ENCODE measurements at places on chromosomes 16 and 17.

DNA sequence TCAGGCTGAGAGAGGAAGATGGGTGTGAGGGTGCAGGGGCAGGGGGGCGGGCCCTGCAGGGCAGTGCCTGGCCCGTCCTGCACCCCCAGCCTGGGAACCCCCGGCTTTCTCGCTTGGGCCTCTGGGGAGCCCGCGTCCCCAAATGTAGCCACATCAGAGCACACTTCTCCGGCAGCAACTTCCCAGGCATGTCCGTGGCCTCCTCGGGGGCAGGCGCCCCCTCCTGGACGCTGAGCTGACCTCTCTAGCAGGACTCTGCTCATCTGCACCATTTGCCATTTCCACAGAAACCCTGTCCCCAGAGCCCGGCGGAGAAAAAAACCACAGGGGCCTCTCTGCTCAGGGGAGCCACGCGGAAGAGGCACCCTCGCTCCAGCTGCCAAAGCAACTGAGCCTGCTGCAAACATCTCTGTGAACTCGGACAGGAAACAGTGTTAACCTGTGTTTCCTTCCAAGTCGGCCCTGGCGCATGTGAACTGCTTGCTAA is 63.4 kb downstream of the KLHDC4 start:
- DNase-seq = peak; percentile 80

GRCh38 chr17:59400858-59401257 is 69.4 kb downstream of the YPEL2 start:
- no peak for DNase-seq

DNA sequence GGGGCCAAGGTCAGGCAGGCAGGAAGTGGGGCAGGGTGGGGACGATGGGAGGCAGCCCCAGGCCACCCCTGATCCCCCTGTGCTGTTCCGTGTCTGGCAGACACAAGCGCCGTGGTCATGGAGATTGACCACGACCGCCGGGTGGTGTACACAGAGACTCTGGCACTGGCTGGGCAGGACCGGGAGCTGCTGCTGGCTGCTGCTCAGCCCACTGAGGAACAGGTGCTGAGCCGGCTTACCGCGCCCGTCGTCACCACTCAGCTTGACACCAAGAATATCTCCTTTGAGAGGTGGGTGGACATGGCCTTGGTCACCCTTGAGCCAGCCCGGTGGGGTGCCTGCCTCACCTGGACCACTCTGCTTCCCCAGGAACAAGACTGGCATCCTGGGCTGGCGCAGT is 13.7 kb downstream of the CORO6 start:
- no peak for DNase-seq

- no peak for DNase-seq
Observed at GRCh38 chr17:40433551-40434415, 9.5 kb upstream of the IGFBP4 start.

GRCh38 chr16:8548166-8548565 is 42.1 kb downstream of the TMEM114 start:
- no peak for DNase-seq

- no peak for DNase-seq
Observed at GRCh38 chr16:17295948-17296347, 174.8 kb downstream of the XYLT1 start.

GRCh38 chr17:61131585-61131984 is 268.1 kb upstream of the TBX2 start:
- no peak for DNase-seq

DNA sequence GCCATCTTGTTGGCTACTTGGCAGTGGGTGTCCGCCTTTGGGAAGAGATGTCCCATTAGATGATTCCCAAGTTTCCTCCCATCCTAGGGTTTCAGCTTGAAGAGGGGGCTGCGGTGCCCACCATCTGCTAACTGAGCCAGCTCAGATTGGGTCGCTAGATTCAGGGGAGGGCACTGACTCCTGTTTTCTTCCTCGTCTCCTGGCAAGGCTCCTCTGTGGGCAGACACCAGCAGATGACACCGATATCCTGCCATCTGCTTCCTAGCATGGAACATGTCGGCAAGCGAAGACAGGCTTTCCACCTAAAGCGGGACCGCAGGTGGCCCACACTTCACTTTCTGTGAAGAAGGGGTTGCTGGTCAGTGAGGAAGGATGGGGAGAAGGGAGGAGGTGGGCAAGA is 27.3 kb downstream of the C17orf75 start:
- DNase-seq = no peak

DNA sequence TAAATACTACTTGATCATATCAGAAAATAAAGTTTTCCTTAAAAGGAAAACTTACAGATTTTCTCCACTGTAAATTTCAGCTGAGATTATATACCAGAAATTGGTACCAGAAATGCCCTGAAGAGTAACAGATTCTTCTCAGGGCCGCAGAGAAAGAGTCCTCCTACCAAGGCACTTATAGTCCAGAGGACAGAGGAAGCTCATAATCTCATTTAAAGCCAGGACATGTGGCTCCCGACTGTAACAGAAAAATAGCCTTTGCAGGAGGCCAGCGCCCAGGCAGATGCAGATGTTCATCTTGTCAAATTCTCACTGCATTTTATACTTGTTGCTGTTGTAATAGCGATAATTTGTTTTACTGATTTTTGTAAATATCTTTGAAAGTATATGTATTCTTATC is 43.7 kb downstream of the TNRC6C start:
- no peak for DNase-seq

DNA sequence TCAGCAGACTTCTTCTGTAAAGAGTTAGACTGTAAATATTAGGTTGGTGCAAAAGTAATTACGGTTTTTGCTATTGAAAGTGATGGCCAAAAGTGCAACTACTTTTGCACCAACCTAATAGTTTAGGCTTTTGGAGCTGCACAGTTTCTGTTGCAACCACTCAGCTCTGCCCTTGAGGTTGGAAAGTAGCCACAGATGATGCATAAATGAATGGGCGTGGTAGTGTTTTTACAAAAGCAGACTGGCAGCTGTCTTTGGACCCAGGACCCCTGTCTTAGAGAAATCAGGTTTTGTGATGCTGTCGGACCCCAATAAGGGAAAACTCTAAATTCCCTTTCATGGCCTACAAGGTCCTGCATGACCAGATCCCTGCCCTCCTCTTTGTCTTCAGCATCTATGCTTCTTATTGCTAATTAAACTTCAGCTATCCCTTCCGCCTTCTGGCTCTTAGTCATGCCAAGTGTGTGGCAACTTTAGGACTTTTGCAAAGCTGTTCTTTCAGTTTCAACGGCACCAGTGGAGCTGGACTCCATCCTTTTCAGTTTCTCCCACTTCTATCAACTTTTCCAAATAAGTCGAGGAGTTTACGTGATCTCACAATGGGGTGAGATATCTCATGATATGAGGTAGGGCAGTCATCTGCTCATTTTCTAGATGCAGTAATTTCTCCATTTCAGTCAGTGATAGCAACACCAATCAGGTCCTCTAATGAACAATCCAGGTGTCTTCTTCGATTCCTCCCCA is 232.3 kb downstream of the XYLT1 start:
- no peak for DNase-seq

DNA sequence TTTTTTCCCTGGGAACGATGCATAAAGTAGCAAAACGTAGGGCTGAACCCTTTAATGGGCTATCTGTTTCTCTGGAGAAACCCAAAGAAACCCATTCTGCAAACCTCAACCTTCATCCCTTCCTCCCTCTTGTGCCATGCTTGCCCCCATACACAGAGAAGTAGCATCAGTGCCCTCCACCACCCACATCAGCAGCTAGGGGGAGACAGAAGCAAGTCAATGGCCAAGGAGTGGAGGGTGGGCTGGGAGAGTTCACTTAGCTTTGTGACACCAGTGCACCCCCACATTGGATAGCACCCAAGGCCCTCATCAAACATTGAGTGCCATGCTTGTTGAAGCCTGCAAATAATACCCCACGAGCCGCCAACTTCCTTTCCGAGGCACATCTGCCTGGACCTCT is 282.4 kb downstream of the ABCC12 start:
- no peak for DNase-seq

- DNase-seq = peak; percentile 69
Observed at GRCh38 chr17:68197091-68197996, 50.5 kb upstream of the AMZ2 start.
